Activated T-helper 2 cell treated with anti-CD3 and anti-CD28 coated beads, Interferon-gamma antibody, Interleukin-2, Interleukin-4, amounts not matched to agents 10 μg/mL and 5 μg/mL and 100 μg/mL, durations not matched to agents 14 hours and 24 hours and 36 hours (primary cell): ENCODE measurements at places on chromosomes 4 and X.

DNA sequence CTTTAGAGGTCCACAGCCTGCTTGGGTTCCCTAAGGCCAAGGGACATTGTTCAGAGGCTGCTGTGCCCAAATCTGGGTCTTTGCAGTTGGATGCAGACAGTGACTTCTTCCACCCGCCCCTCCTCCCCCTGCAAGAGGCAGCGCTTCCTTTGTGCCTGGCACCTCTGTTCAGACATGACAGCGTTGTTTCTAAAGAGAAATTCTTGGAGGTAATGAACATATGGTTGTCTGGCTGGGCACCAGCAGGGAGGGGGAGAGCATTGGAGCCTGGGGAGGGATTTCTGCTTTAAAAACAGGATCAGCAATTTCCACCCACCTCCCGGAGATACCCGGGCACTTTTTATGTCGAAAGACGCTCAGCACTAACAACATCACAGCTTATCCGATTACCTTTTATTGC, 51.5 kb downstream of the PSAPL1 start:
- no peak for DNase-seq

DNA sequence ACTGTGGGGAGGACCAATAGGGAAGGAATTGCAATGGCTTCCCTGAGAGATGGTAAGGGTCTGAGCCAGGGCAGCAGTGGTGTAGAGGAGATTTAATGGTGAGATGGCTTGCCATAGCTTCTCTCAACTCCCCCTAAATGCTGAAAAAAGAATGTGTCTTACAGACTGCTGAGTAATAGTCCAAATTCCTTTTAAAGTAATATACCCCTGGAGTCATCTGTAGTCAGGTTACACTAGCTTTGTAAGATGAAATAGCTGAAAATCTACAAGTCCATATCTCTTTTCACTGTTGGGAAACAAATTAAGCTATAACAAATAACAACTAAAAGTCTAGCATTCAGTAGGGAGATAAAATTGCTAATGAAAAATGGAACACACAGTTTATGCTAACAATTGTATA, 33.5 kb downstream of the MAPK10 start:
- DNase-seq: no peak

DNA sequence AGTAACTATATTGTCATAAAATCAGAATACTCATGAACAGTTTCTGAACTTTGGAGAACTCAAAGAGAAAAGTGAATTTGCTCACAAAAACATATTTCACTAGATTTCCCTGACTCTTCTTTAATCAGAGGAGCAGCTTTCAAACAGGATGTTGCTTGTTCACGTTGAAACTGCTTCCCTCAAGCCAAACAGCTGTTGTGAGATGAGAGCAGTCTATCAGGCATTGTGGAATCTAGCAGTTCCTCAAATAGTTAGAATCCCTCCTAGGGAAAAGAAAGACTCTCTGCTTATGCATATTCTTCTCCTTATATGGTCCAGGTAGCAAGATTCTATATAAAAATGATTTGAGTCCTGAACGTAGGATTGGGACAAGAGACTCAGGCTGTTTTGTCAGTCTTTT, 1012.1 kb downstream of the FAM133A start:
- no peak for DNase-seq

DNA sequence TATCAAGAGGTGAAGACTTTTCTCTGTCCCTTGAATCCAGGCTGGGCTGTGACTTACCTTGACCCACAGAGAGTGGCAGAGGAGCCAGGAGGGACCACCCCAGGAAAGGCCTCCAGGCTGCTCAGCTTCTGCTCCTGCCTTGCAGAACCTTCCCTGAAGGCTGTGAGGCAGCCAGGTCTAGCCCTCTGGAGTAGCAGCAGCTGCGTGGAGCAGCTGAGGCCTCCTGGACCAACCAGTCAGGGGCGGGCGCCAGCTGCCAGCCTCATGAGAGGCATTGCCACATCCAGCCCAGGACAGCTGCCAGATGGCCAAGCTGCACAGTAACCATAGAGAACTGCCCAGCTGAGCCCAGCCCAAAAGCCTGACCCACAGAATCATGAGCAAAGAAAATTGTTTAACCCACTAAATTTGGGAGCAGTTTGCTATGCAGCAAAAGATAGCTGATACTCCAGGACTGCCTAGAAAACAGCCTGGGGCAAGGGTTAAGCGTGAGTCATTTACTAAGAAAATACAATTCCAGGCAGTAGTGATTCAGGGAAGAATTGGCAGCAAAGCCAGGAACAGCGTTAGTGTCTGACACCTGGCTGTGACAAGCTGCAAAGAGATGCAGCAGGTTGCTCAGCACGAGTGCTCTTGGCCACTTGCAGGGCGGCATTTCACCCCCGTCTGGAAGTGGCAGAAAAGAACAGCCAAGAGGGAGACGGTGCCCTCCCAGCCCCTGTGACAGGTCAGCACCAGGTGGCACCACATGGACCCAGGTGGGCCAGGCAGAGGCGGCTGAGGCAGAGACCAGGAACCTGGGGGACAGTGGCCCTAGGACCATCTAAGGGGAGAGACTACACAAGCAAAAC, 14.7 kb upstream of the PDE6B start:
- DNase-seq: no peak

DNA sequence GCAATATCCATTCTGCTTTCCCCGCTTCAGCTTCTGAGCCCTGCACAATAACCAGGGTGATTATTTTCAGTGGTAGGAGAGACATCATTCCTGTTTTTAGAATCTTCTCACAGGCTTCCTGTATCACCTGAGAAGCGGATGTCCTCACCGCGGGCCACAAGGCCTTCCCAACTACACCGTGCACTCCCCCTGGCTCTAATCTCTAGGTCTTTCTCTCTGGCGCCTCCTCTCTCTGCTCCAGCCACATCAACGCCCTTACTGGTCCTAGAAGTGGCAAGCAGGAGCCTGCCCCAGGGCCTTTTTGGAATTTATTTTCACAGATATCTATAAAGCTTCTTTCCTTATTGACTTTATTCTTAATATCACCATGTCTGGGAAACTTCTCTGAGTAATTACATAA, 675.2 kb upstream of the FRG1 start:
- DNase-seq: no peak

DNA sequence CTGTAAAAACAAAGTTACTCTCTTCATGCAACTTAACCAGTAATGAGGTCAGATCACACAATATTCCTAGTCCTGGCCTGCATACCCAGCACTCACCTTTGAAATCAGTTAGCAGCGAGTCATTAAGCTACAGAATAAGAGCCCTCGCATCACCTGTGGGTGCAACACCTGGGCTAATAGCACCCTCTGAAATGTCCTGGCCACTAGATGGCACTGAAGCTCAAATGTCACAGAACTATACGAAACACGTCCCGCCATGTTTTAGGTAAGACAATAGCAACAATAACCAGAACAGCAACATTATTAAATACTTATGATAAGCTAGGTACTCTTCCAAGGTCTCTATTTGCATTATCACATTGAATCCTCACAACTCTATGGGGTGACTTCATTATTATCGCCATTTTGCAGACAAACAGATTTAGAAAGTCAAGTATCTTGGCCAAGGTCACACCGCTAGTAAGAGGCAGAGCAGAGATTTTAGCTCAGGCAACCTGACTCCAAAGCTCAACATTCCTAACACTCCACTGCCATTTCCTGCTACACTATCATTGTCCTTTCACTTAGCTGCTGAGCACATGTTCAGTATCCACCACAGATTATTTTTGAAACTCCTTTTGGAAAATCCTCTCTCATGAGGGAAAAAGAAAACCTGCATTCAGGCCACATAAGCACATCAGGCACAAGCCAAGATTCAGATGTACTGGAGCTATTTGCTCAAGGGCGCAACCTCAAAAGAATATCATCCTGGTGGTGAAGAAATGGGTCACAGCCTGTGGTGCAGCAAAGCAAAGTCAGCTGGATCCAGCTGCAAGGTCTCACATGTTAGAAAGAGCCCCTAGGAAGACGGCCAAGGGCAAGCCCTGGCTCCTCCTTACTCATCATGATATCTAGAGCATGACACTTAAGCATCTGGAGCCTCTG, 59.5 kb upstream of the KDR start:
- no peak for DNase-seq

DNA sequence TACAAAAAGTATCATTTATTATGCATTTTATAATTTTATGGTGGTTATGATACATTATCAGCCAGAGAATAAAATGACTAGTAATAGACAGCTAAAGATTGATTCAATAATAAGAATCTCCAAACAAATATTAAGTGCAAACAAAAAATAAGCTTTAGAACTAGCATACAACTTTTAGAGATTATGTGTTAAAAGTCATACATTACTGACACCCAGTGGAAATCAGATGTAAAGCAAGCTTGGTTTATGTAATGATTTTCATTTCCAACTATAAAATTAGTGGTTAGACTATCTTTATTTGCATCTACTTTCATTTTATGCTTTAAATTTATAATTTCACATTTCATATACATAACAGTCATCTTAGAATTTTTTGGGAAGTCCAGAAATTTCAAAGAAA, 57.7 kb downstream of the IL13RA2 start:
- DNase-seq: no peak

DNA sequence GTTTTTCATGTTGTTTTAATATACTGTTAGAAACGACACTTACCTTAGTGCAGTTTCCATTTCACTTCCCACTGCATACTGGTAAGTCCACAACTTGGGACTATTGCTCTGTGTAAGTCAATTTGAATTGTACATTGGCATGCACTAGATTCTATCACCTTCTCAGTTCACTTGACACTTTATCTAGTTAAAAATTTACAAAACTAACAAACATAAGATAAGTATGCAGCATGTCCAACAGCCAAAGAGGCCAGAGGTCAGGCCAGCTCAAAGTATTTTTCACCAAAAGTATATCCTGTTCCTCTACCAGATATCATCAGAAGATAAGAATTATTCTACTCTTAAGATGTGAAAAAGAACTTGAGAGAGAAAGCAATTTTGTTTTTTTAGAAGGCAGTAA, 75.9 kb downstream of the QRFPR start:
- no peak for DNase-seq

- DNase-seq: no peak
These were observed 54.5 kb downstream of the MID2 start for GRCh38 chrX:107880054-107880610.

- no peak for DNase-seq
These were observed at the start of gene TLL1 for GRCh38 chr4:165872461-165873297. Gene TLL1, plus strand, starts transcription at chr4:165873237. Its CDS starts 668 bp downstream, at chr4:165873905.

DNA sequence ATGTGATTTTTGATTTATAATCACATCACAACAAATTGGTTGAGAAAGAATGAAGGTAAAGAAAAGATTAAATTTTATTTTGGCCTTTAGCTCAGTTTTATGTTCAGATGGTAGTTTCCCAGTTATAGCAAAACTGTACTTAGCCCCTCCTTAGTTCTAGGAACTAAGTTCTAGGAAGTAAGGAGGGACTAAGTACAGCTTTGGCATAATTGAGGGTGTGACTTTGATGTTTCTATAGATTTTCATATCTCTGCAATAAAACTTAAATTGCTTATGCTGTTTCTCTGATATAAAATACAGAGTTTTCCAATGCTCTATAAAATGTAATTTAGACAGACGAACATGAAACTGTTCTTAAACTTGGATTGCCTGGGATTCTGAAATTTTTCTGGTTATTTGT, 46.6 kb upstream of the SLC4A4 start:
- no peak for DNase-seq

DNA sequence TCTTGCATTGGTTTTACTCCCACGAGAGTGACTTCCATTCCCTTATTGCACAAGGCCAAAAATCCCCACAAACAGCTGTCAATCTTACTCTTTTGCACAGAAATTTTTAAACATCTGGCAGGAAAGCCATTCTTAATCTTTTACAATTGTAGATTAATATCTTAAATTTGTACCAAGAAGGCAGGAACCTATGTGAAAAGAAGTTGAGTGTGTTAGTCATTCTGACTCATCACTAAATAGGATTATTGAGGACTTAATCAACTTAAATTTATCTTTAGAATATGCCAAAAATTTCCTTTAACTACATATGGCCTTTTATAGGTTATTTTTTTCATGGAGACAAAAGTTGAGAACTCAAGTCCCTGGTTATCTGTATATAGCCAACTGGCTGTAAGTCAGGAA, 49.0 kb upstream of the VEGFC start:
- DNase-seq: no peak

GRCh38 chr4:22315628-22316027, 200.2 kb downstream of the ADGRA3 start:
- no peak for DNase-seq

DNA sequence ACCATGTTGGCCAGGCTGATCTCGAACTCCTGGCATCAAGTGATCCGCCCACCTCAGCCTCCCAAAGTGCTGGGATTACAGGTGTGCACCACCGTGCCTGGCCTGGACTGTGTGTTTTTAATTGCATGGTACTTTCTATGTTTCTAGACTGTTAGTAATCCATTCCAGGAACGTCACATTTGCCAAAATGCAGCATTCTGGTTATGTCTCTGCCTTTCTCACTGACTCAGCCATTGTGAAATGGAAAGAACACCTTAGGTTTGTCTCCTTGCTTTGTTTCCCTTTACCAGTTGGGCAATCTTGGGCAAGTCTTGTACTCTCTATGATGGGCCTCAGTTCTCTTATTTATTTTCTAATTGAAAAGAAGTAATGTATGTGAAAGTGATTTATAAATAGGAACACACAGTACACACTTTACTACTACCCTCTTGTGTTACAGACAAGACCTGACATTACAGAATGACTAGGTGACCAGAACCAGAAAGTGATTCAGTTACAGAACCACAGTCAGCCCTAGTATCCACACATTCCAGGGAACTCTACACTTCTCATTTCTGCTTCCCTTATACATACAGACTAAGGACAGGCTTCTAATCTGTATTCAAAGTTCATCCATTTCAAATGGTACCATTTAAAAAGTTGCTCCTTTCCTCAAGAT, 187.1 kb downstream of the MGST2 start:
- no peak for DNase-seq

DNA sequence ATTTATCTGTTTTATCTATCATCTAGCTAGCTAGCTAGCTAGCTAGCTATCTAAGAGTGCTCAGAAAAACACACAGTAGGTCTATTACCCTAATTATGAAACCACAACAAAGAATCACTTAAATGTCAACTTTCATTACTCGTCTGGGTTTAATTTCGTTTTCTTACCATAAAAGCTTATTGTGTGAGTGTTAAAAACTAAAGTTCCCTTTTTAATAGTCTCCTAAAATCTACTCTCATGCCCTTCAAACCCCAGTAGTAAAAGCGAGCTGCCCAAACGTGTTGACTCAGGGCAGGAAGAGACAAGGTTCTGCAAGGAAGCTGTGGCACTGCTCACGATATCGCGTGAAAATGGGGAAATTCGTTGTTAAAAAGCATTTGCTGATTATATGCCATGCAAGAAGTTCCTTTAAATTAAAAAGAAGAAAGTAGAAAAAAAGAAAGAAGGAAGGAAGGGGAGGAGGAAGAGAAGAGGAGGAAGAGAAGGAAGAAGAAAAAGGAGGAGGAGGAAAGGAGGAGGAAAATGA, 595 bp downstream of the MBNL3 start:
- no peak for DNase-seq

DNA sequence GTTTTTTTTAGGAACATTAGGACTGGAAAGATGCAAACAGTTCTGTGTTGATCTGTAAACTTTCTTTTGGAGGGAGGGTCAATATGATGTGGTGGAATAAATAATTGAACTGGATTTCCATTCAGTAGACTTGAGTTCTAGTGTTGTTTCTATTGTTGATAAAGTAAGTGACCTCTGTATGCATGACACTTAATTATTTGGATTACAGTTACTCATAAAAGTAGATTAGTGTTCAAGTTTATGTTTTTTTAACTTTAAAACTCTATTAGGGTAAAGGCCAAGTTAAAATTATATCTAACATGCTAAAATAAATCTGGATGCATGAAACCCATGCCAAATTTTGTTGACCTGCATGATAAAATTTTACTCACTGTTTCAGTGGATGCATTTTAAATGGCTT, 85.4 kb upstream of the NR3C2 start:
- no peak for DNase-seq
